ENCODE measurements at places on chromosomes 13 and 19. TPM values are rescaled to one million over a fixed set of nuclear protein-coding genes. Genes with fewer than 3 reads are reported as not detected.

- no peak for DNase-seq
Measured at GRCh38 chr19:47494729-47495128, 10.7 kb upstream of the KPTN start.

GRCh38 chr13:36445891-36446351 lies 13.6 kb downstream of the CCNA1 start:
- no peak for DNase-seq

GRCh38 chr19:28878862-28879566 lies 333.9 kb downstream of the UQCRFS1 start:
- peak; percentile 76 for DNase-seq

- DNase-seq = no peak
Measured at GRCh38 chr19:35310811-35311465, 18.0 kb upstream of the CD22 start.

DNA sequence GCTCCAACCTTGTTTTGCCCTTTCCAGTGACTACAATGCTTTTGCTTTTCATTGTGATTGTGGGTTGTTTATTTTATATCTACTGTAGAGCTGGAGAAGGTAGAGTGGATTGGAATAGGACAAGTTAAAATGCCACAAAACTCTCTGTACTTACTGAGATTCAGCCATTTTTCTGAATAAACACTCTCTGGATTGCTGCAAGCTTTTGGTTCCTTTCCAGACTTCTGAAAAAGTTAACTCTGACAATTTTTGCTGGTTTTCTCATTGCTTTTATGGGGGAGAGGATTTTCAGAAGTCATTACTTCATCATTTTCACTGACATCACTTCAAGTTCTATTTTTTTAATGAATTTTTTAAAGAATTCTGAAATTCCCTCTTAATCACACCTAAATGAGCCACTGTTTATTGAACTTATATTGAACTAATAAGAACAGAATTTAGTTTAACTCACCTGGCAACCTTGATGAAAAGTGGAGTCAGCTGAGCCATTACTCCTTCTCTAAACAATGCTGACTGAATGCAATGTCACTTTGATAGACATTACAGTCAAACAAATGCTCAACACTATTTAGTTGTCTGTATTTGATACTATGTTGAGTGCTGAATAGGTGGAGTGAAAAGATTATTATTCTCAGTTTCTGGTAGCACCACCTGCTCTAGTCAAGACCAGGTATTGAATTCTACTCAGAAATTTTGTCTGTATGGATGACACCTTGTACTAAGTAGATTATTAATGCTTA lies 303.5 kb downstream of the DLEU7 start:
- DNase-seq = no peak

- no peak for DNase-seq
Measured at GRCh38 chr13:30465343-30465592, 468 bp downstream of the HMGB1 start.

DNA sequence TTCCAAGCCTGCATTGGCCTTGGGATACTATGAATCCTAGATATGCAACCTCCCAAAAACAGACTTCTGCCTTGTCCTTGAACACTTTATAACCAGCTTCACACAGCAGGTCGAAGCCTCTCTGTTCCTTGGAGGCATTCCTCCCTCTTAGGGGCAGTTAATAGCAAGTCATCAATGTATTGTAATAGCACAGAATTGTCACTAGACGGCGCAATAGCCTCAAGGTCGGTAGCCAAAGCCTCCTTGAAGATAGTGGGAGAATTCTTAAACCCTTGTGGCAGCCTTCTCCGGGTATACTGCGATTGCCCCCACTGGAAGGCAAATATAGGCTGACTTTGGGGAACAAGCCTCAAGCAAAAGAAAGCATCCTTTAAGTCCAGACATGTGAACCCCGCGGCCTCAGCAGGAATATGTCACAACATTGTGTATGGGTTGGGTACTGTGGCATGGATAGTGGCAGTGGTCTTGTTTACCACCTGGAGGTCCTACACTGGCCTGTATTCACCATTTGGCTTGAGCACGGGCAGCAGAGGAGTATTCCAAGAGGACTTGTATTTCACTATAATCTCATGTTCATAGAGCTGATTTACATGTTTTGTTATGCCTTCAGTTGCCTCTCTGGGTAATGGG lies 61.1 kb downstream of the ZNF431 start:
- peak; percentile 47 for DNase-seq

DNA sequence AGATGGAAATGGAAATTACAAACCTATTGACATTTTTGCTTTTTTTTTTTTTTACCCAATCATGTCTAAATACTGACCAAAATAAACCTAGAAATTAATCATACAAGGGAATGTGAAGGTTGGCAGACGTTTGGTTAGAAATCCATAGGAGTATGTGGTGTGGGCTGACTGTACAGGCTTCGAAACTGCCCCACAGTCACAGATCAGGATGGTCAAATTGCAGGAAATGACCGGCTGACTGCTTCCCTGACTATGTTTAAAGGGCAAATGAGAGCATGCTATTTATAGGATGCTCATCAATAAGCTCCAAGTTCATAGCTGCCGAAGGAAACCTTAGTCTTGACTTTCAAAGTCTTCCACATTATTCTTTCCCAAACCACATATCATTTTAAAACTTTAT lies 118.4 kb downstream of the COG6 start:
- no peak for DNase-seq

GRCh38 chr13:74221752-74222151 lies 87.5 kb upstream of the KLF12 start:
- DNase-seq = no peak

DNA sequence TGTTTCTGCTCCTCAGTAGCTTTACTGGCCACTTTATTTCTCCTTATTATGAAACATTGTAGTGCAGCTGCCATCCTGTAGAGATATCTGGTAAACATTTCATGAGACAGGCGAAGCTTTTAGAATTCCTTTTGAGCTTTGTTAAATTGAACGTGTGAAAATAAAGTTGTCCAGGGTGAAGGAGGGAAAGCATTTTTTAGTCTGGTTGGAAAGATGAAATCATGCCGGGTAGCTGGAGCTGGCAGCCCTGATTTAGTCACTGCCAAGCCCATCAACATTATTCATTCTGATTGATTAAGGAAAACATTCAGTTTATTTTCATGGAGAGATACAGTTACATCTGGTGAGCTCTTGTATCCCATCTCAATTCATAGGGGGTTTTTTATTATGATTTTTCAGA lies 326.2 kb upstream of the GPC6 start:
- DNase-seq = no peak

- no peak for DNase-seq
Measured at GRCh38 chr13:30529085-30529834, 63.5 kb upstream of the HMGB1 start.

DNA sequence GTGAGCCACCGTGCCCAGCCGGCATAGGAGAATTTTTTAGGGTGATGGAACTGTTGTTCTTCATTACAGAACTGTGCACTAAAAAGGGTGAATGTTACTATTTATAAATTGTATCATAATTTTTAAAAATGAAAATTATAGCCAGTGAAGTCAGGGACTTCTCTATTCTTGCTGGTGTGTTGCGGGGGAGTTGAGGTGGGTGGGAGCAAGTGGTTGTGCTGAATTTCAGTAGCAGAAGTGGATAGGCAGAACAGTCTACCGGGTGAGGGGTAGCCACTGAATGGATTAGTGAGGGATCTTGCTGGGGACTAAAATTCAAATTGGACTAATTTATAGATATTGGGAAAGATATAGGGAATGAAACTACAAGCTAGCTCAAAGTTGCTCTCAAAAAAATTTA lies 74.0 kb downstream of the CAB39L start:
- DNase-seq = no peak

- DNase-seq = no peak
Measured at GRCh38 chr19:51100601-51101000, 7.6 kb downstream of the CTU1 start.

- no peak for DNase-seq
Measured at GRCh38 chr13:109307027-109307426, 479.4 kb downstream of the IRS2 start.

DNA sequence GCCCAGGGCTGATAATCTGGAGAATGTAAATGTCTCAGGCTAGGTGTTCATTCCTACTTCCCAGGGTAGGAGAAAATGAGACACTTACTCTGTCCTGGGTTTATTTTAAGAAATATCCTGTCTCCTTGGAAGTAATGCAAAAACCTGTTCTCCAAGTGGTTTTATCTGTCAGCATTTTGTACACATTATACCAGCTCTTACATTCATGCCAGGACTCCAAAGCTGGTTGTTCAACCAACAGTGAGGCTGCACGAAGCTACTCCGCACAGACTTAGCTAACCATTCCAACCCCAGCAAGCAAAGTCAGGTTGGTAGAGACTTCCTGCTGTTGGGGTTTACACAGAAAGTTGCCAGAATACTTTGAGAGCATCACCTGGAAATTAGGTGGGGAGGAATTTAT lies 55.6 kb downstream of the SLC7A1 start:
- DNase-seq = no peak

DNA sequence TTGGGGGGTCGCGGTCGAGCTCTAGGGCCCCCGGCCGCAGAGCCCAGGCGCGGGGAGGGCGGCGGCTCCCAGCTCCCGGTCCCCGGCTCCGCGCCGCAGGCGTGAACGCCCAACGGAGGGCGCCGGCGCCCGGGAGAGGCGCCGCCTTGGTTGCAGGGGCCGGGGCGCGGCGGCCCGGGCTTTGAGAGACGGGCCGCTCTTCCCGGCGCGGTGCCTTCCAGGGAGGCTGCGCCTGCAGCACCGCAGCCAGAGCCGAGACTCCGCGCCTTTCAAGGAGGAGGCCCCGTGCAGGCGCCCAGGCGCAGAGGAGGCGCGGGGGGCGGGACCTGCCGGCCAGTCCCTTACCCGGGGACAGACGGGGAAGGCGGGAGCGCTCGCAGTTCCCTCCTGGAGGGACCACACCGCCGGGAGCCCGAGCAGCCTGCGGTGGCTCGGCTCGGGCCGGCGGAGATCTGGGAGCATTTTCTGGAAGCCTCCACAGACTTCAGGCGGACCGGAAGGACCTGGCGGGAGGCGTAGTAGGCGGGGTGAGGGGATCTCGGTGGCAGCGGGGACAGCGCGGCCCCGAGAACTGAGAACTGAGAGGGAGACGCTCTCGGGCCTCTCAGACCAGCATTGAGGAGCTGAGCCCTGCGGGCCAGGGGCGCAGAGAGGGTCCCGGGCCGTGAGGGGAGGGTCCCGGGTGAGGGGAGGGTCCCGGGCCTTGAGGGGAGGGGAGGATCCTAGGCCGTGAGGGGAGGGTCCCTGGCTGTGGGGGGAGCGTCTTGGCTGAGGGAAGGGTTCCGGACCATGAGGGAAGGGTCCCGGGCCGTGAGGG lies 25.5 kb upstream of the MCF2L start:
- peak; percentile 65 for DNase-seq

- peak; percentile 40 for DNase-seq
Measured at GRCh38 chr13:50766013-50766412, 77.5 kb downstream of the DLEU7 start.

- DNase-seq = no peak
Measured at GRCh38 chr13:62879071-62879470, 1463.4 kb upstream of the PCDH20 start.

DNA sequence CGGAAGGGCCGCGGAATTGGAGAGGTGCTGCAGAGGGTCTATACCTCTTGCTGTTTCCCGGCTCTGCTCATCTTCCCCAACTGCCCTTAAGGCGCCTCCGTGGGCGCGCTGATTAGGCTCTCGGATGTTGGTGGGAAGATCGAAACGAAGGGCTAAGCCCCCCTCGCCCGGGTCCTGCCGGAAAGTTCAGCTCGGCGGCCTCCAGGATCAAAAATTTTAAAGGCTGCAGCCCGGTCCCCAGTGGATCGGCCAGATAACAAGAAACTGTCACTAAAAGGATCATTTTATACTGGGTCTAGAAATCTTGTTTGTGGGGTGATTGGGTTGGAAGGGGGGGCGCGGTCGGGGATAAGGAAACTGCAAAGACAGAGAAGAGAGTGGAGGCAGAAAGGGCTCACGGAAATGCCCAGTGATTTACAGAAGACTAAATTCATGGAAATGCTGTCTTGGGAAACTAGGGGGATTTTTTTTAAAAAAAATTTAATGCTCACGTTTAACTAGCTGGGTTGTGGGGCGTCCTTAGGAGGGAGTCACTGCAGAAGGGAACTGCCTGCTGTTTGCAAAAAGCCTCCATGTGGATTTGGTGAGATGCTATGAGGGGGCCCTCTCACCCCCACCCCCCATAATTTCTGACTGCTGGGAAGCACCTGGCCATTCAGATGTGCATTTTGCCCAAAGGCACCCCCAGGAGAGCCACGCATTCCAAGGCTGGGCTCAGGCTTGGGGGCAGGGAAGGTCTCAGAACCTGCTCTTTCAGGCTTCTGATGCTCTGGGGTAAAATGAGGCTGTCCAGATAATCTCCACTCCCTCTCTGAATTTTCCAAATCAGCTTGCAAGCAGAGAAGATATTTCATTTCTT lies 7.7 kb downstream of the CDX2 start:
- no peak for DNase-seq

- no peak for DNase-seq
Measured at GRCh38 chr19:7701654-7702457, at the start of gene FCER2. FCER2 (minus strand) TSS chr19:7702131; CDS start chr19:7699760, 2,371 bp downstream.

GRCh38 chr19:35247526-35248309 lies 1.1 kb upstream of the LSR start:
- DNase-seq = peak; percentile 94

GRCh38 chr13:109940637-109941036 lies 154.3 kb upstream of the IRS2 start:
- no peak for DNase-seq

DNA sequence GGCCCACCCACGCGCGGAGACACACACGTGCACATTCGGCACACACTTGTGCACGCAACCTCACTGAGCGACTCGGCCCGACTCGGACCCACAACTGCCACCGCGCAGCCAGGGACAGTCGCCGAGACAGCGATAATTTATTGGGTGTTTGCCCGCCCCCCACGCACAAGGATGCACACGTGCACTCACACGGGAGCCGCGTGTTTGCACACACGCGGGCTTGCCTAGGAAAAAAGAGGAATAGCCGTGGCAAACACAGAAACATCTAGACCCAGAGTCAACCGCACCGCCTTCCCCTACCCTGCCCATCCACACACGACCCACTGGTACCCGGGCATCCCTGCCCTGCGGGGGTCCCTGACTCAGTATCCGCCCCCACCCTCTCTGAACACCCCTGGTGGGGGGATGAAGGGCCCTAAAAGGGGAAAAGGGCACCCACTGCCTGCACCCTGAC lies 1.1 kb upstream of the SSBP4 start:
- DNase-seq = no peak

ARL11 gene
- 0.30 TPM for polyA plus RNA-seq

CRLF1 gene
- polyA plus RNA-seq = 4.8 TPM

SIGLEC14 gene
- 0.25 TPM for polyA plus RNA-seq

ZNF562 gene
- 19.9 TPM for polyA plus RNA-seq

GATAD2A gene
- 48.7 TPM for polyA plus RNA-seq

LIM2 gene
- 0.35 TPM for polyA plus RNA-seq

HIPK4 gene
- polyA plus RNA-seq = 0.19 TPM

Data from renal pelvis (tissue), 12 donors.